ENCODE measurements at places on chromosomes 1 and 21. TPM values are rescaled to one million over a fixed set of nuclear protein-coding genes. Genes with fewer than 3 reads are reported as not detected.

GRCh38 chr1:1425753-1426495, 4.8 kb upstream of the ANKRD65 start:
- H3K4me3 ChIP-seq: peak overlapping the region; percentile 2
- H3K27ac ChIP-seq: peak overlapping the region; percentile 46
- H3K36me3 ChIP-seq: no peaks in the 10 kb centered on the region
- H3K27me3 ChIP-seq: no peaks in the 10 kb centered on the region
- DNase-seq: no peak

DNA sequence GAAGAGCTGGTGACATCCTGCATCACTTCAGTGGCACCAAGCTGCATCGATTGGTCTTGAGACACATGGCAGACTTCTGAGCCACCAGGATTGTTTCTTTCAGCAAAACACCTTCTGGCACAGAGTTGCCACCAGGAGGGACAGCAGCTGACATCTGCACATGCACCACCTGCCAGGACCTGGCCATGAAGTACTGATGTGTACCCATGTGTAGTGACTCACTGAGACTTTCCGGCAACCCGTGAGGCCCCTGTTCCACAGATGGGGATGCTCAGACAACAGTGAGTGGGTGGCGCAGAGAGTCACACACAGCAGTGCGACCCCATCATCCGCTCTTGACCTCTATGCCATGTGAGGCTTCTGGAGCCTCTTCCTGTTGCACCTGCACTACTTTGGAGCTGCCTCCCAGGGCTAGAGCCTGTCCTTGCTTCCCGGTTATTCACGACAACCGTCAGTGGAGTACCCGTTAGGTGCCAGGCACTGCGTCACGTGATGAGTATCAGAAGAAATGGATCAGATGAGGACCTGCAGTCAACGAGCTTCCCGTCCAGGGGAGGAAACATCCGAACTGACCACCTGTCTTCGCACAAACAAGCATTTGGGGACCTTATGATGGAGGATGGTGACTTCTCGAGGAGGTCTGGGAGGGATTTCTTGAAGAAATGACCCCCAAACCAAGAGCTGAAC, 80.5 kb upstream of the VAMP3 start:
- H3K4me1 ChIP-seq: no peaks in the 10 kb centered on the region
- H3K4me3 ChIP-seq: no peak overlapping the region
- no peak overlapping the region for H3K27ac ChIP-seq
- no peaks in the 10 kb centered on the region for H3K36me3 ChIP-seq
- no peaks in the 10 kb centered on the region for H3K27me3 ChIP-seq

DNA sequence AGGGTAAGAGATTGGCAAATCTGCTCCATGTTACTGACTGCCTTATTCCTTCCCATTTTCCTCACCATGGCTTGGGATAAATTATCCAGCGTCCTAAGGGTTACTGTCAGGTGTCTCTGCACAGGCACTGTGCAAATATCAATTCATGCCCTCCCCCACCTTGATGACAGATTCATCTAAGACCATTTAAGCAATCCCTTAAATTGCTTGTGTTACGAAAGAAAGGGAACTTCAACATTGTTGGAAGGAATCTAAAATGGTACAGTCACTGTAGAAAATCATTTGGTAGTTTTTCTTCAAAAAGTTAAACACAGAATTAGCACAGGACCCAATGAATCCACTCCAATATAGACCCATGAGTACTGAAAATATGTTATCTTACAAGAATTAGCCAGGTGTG, 17.6 kb upstream of the MTARC2 start:
- H3K4me3 ChIP-seq: no peak overlapping the region
- H3K4me1 ChIP-seq: no peaks in the 10 kb centered on the region
- no peaks in the 10 kb centered on the region for H3K36me3 ChIP-seq
- no peaks in the 10 kb centered on the region for H3K27me3 ChIP-seq

- no peaks in the 10 kb centered on the region for H3K36me3 ChIP-seq
- DNase-seq: no peak
- H3K4me1 ChIP-seq: peaks cover 14% of the 10 kb centered on the region
Observed at GRCh38 chr1:207849646-207850045, 61.3 kb downstream of the CD34 start.

GRCh38 chr1:98201666-98202081, 280.8 kb upstream of the DPYD start:
- no peak for DNase-seq
- no peaks in the 10 kb centered on the region for H3K27me3 ChIP-seq
- H3K4me3 ChIP-seq: no peak overlapping the region
- H3K27ac ChIP-seq: no peak overlapping the region

- H3K4me1 ChIP-seq: no peaks in the 10 kb centered on the region
- H3K27ac ChIP-seq: no peak overlapping the region
- H3K27me3 ChIP-seq: no peaks in the 10 kb centered on the region
- DNase-seq: no peak
- no peaks in the 10 kb centered on the region for H3K36me3 ChIP-seq
Observed at GRCh38 chr1:35315649-35316048, 47.1 kb downstream of the ZMYM4 start.

- H3K27ac ChIP-seq: no peak overlapping the region
- no peaks in the 10 kb centered on the region for H3K27me3 ChIP-seq
- no peaks in the 10 kb centered on the region for H3K4me1 ChIP-seq
- H3K36me3 ChIP-seq: no peaks in the 10 kb centered on the region
- no peak for DNase-seq
- no peak overlapping the region for H3K4me3 ChIP-seq
Observed at GRCh38 chr1:4825800-4826450, 171.5 kb downstream of the AJAP1 start.

The TSPAN2 gene
- 3.7 TPM for total RNA-seq

The MATN1 gene
- total RNA-seq: not detected

The KCNJ6 gene
- total RNA-seq: not detected

All from breast epithelium (tissue), 4 donors.